ENCODE measurements at places on chromosomes 6 and 20.

DNA sequence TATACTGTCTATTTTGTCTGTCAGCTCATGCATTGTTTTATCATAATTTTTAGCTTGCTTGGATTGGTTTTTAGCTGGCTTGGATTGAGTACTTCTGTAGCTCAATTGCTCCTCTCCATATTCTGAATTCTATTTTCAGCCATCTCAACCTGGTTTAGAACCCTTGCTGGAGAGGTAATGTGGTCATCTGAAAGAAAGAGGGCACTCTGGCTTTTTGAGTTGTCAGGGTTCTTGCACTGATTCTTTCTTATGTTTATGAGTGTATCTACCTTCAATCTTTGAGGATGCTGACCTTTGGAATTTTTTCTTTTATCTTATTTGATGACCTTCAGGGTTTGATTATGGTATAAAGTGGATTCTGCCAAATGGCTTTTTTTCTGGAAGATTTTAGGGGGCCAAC, 632.7 kb upstream of the ID4 start:
- no peak for DNase-seq

- DNase-seq = no peak
Measured at GRCh38 chr6:85078058-85078457, 313.7 kb upstream of the TBX18 start.

DNA sequence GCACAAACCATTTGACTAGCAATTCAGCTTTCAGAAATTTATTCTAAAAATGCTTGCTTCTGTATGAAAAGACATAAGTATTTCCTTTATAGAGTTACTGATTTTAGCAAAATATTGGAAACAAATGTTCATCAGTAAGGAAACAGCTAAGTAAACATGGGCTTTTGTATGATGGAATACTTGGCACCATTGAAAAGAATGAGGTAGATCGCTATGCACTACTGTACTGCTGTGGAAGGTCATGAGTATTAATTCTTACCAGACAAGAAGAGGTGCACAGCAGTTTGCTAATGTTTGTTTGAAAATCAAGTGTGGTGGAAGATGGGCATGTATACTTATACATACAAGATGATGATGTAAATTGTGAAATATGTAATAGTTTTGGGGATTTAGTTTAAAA, 73.0 kb downstream of the FARS2 start:
- no peak for DNase-seq

GRCh38 chr6:77204555-77204954, 258.7 kb downstream of the HTR1B start:
- DNase-seq = no peak

DNA sequence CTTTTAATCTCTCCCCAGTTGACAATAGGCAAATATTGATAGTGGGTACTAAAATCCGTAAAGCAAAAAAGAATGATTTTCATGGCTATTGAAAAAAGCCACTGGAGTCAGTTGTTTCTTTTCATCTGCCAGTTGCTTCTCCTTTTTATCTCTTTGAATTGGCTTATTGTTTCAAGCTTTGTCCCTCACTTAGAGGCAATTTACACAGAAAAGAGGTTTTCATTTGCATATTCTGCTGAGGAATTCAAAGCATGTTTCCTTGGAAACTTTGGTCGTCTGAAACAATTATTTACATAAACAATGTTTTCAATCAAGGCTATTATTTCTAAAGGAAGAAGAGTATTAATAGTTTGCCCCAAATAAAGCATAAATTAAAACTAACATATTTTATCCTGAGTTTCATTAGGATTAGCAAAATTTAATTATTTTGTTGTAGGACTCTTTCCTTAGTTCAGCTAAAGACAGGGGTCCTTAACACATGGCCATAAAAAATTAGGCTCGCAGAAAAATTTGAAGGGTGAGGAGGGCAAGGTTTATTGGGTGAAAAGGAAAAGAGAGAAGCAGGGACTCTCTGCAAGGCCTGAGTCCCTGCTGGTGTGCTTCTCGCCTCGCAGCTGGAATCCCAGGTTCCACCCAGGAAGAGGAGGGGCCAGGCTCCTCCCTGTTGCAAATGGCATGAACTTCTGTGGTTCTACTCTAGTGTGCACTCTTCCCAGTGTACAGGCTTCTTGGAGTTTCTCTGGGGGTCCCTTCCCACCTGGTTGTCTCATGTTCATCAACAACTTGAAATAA, 138.8 kb upstream of the LAMA2 start:
- DNase-seq = peak; percentile 12

DNA sequence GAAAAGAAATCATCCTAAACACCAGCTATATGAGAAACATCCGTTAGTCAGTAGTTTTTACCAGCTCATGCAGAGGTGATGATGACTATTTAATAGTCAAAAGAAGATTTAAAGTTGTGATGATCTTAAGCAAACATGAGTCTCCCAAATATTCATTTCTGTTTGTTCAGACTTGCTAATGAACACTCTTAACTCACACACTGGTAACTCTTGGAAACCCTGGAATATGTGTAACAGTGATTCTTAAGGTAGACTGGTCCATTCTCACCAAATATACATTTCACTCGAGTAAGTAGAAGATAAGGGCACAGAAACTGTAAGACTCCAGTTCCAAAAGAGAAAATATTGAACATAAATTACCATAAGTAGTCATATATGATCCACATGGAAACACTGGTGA, 29.1 kb downstream of the RSPO3 start:
- DNase-seq = no peak

DNA sequence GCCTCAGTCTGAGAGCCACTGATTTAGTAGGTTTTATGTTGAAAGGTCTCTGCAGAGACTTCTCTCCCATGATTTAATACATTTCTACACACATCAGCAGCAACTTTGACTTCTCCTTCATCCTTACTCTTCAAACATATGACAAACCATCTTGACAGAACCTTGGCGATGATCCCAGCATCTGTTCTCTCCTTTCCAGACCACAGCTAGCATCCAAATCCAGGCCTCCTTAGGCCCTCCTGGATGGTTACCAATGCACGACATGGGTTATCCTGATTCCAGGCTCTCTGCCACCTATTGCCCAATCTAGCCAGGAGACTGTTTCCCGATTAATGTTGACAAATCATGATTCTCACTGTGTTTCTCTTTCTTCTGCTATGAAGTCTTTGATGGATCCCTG, 16.8 kb downstream of the LAMA4 start:
- DNase-seq = no peak

DNA sequence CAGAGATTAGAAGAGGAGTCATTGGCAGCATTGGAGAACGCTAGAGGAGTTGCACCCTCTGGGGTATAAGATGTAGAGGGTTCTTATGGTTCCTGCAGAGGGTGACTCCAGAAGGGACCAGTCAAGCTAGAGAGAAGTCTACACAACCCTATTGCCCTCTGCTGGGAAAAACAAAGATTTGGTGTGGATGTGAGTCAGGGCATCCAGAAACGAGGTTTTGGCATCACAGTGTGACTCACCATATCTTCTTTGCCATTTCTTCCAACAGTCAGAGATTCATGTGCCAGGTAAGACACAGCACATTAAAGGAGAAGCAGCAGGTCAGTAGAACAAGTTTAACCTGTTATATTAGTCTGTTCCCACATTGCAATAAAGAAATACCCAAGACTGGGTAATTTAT, 598.8 kb downstream of the MAFB start:
- DNase-seq = no peak

DNA sequence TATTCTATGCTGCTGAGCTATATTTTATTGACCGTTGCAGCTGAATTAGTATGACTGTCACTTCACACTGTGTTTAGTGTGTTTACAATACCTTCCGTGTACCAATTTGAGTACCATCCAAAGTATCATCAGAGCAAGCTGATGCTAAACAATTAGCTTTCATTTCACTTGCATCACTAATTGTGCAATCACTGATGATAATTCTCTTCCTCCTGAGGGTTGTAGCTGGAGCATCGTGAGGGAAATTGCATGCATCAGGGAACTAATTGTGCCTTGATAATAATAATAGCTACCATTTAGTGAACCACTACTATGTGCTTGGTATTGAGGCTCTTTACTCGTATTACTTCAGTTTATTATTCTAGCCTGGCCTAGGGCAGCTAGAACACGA, 384.8 kb upstream of the SOX4 start:
- DNase-seq = no peak

- no peak for DNase-seq
Measured at GRCh38 chr20:19176470-19177052, 35.9 kb upstream of the SLC24A3 start.

- DNase-seq = no peak
Measured at GRCh38 chr6:169415179-169415578, 161.5 kb upstream of the THBS2 start.

- DNase-seq = no peak
Measured at GRCh38 chr20:50343490-50344179, 153.0 kb downstream of the CEBPB start.

- peak; percentile 80 for DNase-seq
Measured at GRCh38 chr6:19851241-19852089, 14.3 kb downstream of the ID4 start.

GRCh38 chr6:54698974-54699373, 147.6 kb upstream of the FAM83B start:
- DNase-seq = no peak

GRCh38 chr6:125791151-125791819, 525 bp downstream of the NCOA7 start:
- DNase-seq = peak; percentile 86

DNA sequence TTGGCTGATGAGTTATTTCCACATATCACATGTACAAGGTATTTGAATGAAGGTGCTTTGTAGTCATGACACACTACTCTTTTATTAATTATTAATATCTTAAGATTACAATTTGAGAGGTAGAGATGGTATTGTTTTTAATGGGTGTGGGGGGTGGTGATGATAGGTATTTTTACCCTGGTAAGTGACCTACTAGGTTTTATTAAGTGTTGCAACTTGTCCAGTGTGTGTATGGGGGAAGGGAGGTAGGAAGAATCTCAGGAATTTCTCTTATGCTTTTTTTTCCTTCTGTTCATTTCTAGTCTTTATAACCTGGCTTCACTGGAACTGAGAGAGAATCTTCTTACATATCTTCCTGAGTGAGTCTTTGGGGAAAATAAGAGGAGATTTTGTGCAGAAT, 101.4 kb downstream of the LRRC1 start:
- no peak for DNase-seq

DNA sequence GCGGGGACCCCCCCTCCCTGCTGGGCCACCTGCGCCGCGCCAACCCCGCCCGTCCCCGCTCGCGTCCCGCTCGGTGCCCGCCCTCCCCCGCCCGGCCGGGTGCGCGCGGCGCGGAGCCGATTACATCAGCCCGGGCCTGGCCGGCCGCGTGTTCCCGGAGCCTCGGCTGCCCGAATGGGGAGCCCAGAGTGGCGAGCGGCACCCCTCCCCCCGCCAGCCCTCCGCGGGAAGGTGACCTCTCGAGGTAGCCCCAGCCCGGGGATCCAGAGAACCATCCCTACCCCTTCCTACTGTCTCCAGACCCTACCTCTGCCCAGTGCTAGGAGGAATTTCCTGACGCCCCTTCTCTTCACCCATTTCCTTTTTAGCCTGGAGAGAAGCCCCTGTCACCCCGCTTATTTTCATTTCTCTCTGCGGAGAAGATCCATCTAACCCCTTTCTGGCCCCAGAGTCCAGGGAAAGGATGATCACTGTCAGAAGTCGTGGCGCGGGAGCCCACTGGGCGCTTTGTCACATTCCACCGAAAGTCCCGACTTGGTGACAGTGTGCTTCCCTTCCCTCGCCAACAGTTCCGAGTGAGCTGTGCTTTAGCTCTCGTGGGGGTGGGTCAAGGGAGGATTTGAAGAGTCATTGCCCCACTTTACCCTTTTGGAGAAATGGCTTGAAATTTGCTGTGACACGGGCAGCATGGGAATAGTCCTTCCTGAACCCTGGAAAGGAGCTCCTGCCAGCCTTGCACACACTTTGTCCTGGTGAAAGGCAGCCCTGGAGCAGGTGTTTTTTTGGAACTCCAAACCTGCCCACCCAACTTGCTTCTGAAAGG, 2.1 kb downstream of the VEGFA start:
- DNase-seq = peak; percentile 42

- DNase-seq = no peak
Measured at GRCh38 chr20:4468114-4468513, 253.6 kb upstream of the PRND start.

DNA sequence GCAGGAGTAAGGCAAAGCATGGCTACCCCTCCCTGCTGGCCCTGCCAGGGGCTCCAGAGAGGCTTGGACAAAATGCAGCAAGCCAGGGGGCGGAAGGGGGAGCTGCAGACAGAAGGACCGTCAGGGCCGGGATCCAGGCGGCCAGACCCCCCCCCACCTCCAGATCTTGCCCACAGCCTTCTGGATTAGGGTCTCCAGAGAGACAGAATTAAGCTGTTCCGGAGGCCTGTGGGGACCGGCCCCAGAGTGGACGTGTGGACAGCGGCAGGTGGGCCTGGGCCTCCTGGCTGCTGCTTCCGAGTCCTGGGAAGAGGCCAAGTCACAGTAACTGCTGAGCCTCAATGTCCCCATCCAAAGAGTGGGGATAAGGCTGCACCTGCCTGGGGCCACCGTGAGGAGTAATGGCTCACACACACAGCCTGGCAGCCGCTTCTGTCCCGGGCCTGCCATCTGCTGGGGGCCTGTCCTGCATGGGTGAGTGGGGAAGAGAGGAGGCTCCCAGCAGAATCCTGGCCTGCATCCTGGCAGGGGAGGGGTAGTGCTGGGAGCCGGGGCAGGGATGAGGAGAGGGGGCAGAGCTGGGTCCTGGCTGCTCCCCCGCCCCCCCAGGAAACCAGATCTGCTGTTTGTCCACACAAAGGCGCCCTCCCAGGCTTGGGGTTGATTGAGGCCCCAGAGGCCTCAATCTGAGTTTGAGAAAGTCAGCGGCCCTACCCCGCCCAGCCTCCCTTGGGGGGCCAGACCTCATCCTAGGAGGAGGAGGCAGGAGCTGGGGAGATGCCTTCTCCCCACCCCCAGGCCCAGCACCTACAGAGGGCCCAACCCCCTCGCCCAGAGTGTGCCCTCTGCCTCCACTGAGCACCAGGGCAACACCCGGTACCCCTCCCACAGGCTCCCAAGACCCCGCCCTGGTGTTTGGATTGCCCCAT, 3.9 kb downstream of the LAMA5 start:
- DNase-seq = no peak

DNA sequence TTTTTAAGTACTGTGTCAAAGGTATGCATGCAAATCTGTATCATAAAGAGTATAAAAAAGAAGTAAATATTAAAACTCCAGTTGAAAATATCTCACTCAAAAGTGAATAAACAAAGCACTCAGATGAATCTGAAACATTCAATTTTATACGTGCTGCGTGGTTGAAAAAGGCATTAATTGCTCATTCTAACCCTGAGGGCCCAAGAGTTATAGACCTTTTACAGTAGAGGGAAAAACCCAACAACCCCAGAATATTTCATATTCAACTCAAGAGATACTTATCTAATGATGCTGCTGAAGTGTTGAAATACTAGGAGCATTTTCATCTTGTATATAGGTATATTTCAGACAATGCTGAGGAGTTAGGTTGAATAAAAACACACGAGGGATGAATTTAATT, 862.8 kb upstream of the CITED2 start:
- no peak for DNase-seq

GRCh38 chr20:32977281-32978008, 26.8 kb downstream of the SUN5 start:
- DNase-seq = no peak
